AML-193 (cell line): ENCODE measurements at places on chromosomes 4 and X.

- peak; percentile 32 for DNase-seq
These were observed 46.0 kb upstream of the TMPRSS11F start for GRCh38 chr4:68175562-68176155.

DNA sequence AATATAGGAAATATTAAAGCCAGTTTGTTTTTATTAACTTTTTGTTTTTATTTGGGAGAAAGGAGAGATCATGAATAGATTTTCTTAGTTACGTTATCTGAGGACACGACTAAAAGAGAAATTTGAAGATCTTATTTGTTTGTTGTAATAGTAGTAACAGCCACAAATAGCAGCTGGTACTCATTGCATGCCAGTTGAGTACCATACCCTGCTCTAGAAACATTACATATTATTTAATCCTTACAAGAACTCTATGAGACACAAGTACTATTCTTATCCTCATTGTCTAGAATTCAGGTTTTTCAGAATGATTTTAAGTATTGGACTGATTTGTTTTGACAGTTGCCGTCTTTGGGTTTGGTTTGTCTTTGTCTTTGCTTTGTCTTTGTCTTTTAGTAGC, 31.8 kb downstream of the USP53 start:
- no peak for DNase-seq

DNA sequence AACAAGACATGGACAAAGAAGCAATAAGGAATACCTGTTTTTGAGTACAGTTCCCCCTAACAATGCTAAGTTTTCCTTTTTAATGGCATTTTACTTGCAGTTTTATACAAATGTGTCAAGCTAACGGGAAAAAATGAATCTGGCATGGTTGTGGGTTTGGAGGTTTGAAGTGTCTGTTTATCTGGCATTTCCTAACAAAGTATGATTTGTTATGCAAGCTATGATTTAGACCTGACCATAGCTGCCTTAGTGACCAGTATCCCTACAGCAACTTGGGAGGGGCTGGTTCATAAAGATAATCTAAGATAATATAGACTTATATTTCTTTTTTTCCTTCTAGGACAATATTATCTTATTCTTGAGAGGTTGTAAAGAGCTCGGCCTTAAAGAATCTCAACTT, 60.6 kb downstream of the LIMCH1 start:
- DNase-seq: no peak

GRCh38 chr4:183632689-183633088, 26.3 kb downstream of the RWDD4 start:
- no peak for DNase-seq

GRCh38 chrX:123331859-123332258, 147.8 kb downstream of the GRIA3 start:
- DNase-seq: no peak

- no peak for DNase-seq
These were observed 43.1 kb upstream of the RPS6KA3 start for GRCh38 chrX:20309806-20310205.

DNA sequence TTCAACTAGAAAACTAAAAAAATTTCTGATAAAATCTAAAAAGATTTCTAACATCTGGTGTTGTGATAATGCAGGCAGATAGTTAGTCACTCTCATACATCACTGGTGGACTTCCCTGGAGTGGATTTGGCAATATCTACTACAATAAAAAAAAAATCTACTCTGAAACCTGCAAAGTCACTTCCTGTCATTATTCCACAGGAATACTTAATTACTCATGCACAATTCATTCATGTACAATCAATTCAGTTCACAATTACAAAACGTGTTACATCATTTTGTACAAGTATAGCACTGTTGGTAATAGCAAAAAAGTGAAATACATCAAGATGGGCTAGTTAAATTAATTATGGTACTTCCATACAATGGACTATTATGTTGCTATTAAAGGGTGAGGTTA, 16.5 kb upstream of the RHOH start:
- peak; percentile 67 for DNase-seq

DNA sequence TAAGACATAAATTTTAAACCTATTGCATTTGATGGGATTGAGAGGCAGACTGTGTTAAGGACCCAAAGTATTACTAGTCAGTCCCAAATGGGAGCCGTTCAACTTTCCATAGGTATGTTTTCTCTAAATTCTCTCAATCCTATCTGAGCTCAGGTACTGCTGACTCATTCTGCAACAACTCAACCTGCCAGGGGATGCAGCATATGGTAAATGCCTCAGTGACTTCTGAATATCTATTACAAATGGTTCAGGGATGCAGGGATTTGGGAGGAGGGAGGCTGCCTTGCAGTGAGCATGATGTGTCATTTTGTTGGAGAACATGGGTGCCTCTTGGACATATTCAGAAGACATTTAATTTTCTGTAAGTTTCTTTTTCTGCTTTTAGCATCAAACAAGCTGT, 97.3 kb downstream of the HDAC8 start:
- no peak for DNase-seq

- no peak for DNase-seq
These were observed 67.8 kb downstream of the EFNB1 start for GRCh38 chrX:68896581-68896980.

- peak; percentile 81 for DNase-seq
These were observed at the start of the genes APOO and CXorf58 for GRCh38 chrX:23907498-23908218. Gene APOO (minus strand): TSS chrX:23907938. CDS start chrX:23907702, 236 bp downstream. Gene CXorf58 (plus strand): TSS chrX:23908006. CDS start chrX:23910303, 2,297 bp downstream.

GRCh38 chr4:179268791-179269190, 1826.6 kb upstream of the AGA start:
- no peak for DNase-seq

DNA sequence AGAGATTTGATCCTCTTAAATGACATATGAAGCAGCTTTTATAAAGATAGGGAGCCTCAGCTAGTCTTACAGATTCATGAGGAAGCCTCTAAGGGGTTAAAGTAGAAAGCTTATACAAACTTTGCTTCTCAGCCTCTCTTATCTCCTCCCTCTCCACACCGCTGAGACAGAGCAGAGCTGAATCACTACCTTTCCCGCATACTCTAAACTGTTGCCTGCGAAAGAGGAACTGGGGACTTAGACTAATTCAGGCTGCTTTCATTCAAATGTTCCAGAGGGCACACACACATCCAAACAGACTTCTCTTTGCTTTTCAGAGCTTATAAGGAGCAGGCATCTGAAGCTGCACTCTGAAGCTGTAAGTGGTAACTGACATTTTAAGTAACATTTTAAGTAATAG, at the start of gene SERTM2:
Gene SERTM2, plus strand, starts transcription at position 169 of the 400 bp plus-strand sequence. CDS start 7,213 bp downstream, outside the sequence.
- peak; percentile 0 for DNase-seq
